GM18507 (cell line): ENCODE measurements at places on chromosomes 3 and 15.

GRCh38 chr3:139705631-139706030 is 27.9 kb upstream of the NMNAT3 start:
- no peak for DNase-seq

DNA sequence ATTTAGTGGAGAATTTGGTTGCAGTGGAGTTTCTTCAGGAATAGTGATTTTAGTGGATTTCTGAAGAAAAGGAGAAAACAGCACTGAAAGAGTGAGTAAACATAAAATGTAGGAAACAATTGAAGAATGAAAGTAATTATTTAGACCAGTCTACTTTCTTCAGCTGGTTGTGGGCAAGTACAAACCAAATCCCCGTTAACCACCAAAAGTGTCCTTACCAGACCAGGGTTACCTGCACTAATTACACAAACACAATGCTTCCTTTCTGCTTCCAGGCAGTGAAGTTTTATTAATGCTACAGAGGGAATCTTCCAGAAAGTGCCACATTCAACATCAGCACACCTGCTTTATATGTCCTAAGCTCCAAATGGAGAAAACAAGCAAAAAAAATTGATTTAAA is 248.0 kb upstream of the TBC1D5 start:
- no peak for DNase-seq

DNA sequence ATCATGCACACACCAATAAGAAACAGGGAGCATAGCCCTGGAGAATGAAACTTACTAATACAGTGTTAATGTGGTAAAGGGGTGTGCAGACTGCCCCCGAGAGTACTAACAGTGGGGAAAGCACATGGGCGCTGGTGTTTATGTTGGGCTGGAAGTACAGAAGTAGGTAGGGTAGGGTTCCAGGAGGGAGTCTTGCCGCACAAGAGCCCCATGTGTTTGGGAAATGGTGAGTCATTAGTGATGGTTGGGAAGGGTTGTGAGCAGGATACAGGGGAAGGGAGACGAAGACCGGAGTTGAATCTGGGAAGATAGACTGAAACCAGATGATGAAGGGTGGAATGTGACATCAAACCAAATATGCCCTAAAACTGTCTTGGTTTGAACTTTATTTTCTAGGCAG is 117.1 kb downstream of the THSD4 start:
- DNase-seq: no peak

DNA sequence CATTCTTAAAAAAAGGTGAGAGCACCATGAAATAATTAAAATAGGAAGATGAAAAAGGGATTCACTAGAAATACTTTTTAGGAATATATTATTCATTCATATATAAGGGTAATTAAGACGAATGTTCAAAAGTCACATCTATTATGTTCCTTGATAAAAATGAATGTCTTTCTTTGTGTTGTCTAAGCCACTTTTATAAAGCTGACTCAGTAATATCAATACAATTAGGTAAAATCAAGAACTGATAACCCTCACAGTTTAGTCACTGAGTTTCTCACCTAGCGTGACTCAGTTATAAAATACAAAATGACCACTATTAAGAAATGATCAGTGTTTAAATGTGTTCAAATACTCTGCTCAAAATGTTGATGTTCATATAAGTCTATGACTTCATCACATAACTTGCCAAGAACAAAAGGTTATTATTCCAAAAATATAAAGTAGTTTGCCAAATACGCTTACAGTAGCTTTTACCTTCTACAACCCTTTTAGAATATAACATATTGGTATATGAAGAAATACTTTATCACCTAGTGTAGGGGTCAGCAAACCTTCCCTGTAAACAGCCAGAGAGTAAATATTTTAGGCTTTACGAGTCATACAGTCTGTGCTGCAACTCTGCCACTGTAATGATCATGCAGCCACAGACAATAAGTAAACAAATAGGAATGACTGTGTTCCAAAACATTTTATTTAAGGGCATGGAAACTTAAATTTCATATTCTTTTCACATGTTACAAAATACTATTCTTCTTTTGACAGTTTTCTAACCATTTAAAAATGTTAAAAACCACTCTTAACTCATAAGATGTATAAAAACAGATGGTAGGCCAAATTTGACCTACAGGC is 369.8 kb downstream of the TBC1D5 start:
- no peak for DNase-seq

GRCh38 chr15:36575266-36575665 is 4.2 kb upstream of the CDIN1 start:
- no peak for DNase-seq

- no peak for DNase-seq
These were observed 546.8 kb downstream of the GBE1 start for GRCh38 chr3:81214631-81215030.

DNA sequence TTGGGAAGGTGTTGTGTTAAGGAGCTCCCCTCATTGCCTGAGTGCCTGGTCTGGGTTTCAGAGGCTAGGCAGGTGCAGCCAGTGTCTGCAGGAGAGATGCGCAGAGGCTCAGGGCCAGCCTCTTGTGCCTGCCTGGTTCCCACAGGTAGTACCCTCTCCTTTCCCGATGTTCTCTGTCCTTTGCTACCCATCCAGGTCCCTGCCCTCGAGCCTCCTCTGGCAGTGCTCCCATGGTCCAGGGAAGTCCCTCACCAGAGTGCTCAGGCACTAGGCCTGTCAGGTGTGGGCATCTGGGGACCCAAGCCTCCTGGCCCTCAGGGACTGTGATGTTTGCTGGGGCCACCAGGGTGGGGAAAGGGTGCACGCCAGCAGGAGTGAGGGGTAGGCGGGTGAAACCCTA is 5.0 kb downstream of the TRPM1 start:
- no peak for DNase-seq

GRCh38 chr3:9203317-9203716 is 46.1 kb downstream of the SRGAP3 start:
- DNase-seq: no peak

GRCh38 chr3:17995769-17996168 is 253.3 kb upstream of the TBC1D5 start:
- DNase-seq: no peak

- no peak for DNase-seq
These were observed 179.5 kb upstream of the PDZRN3 start for GRCh38 chr3:73804204-73804603.

DNA sequence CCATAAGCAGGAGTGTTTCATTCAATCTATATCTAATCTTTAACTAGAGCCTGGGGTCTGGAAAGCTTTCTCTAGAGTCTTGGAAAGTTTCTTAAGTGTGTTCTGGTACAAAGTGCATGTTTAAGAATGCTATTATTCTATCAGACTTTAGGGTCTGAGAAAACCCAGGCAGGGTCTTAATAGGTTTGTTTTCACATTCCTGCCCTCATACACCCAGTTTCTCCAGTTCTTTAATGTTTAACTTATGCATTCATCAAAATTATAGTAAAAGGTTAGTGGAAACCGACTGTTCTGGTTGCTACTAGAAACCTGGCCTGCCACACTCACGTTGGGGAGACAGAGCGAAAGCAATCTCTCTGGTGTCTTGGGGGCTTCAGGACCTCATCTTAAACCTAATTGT is 102.9 kb upstream of the WDR72 start:
- no peak for DNase-seq

GRCh38 chr15:29090617-29091466 is 178.8 kb downstream of the NSMCE3 start:
- no peak for DNase-seq

DNA sequence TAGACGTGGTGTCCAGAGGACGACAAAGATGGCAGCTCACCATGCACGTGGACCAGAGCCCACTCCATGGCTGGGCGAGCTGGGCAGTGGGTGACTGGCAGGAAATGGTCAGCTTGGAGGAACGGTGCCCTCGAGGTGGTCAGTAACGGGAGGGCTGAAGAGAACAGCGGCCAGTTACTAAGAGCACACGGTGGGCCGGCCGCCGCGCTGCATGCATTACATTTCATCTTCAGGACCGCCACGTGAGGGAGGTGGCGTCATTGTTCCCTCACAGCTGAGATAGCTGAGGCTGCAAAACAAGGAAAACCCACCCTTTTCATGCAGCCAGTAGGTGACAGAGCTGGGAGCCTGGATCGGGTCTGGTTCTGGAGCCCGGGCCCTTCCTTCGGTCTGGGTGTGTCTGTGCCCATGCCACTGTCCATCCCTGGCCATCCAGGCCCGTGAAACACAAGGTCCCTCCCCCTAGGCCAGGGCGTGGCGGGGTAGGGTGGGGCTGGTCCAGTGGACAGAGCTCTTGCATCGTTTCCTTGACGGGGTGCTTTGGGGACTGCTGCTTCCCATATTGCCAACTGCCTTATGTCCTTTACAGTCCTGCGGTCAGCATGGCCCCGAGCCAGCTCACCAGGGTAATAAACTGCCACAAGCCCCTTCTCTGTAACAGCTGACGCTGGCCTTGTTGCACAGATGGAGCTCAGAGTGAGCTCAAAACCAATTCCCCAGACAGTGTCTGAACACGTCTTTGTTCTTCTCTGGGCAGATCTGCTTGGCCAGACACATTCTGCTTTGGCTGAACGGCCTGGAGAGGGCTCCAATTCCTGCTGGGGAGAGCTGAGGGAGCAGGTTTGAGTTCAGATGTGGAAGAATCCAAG is 51.8 kb downstream of the RGMA start:
- DNase-seq: no peak

DNA sequence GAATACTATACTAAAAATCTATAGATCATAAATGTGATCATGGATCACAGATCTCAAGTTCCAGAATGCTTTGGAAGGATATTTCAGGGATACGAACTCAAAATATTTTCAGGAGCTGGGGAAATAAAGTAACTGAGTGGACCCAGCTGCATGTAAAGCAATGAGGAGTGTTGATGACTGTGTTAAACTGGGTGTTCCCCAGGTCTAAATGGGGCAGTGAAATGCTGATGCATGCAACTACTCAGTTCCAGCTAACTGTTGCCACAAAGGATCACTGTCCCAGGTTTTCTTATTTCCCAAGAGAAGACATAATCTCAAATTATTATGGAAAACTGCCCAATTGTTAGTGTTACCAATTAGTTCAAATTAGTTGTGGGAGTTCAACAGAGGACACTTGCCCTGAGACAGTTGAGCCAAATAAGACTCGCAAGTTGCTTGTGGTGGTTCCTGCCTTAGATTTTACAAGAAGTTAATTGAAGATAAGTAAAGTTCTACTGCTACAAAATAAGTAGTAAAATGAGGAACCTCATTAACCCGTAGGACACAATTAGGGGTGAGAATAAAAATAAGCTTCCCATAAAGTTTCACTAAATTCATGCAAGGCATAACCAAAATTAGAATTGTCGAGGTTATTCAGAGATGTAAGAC is 66.3 kb upstream of the IL12A start:
- no peak for DNase-seq

- peak; percentile 57 for DNase-seq
These were observed 35.8 kb upstream of the CCDC80 start for GRCh38 chr3:112676659-112677234.

DNA sequence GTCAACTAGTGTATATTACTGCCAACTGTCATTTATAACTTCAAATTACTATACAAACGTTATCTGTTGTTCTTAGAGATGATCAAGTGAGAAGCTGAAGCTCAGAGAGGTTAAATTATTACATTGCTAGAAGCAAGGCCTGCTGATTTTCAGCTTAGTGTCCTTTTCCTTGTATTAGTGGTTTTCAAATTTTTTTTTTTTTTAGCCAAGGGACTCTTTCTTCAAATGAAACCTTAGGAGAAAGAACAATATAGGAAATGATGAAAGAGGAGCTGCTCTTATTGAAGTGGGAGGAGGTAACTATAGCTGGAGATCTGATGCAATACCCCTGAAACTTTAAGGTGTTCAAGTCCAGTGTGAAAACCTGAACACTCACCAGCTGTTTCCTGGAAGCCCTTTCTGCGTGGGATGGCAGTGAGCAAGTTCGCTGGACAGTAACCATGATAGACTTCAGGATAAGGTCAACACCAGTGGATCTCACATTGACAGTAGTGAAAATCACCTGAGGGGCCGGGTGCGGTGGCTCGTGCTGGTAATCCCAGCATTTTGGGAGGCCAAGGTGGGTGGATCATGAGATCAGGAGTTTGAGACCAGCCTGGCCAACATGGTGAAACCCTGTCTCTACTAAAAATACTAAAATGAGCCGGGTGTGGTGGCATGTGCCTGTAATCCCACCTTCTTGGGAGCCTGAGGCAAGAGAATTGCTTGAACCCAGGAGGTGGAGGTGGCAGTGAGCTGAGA is 376.2 kb downstream of the EDEM1 start:
- DNase-seq: no peak

- no peak for DNase-seq
These were observed 12.0 kb downstream of the STARD5 start for GRCh38 chr15:81311752-81312464.

DNA sequence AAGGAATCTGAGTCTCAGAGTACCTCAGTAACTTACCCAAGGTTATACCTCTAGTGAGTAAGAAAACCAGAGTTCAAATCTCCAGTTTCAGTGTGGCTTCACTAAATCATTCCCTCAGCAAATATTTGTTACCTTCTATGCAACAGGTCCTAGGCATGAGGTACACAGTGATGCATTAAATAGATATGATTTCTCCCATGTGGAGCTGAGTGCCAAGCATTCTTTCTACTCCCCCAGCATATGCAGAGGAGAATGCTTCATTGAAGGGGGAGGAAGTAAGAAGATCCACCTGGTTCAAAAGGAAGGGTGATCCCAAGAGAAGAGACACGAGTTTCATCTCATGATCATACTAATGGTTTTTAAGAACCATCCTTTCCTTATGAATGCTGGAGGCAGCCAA is 6.8 kb upstream of the MTHFS start:
- no peak for DNase-seq

GRCh38 chr3:51702156-51702555 is 4.7 kb upstream of the GRM2 start:
- no peak for DNase-seq

- DNase-seq: no peak
These were observed 47.3 kb downstream of the EIF3J start for GRCh38 chr15:44584162-44584749.

DNA sequence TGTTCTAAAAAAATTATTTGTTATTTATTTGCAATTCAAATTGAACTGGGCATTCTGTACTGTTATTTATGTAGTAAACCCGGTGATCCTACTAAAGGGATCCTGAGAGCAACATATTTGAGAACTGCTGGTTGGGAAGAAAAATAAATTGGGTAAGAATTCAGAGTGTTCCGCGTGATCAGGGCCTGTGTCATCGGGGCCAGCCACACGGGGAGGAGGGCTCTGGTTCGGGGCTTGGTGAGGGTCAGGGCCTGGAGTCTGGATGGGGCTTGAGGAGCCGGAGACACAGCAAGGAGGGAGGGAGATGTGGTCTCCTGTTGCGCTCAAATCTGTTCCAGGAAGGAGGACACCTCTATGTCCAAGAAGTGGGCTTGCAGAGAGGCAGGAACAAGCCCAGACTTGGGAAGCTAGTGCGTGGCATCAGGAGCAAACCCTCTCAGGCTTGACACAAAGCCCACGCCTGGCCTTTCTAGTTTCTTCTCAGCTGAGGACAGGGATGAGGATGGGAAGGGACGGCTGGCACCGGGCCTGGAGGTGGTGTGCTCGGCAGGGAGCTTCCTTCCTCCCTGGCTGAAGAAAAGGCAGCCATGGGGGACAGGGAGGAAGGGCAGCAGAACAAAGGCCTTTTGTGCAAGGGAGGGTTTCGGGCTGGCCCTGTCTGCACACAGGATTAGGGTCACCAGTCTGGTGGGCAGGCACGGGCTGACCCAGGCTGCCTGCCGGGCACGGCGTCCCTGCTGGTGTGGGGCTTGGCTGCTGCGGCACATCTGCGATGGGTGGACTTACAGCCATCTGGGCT is 22.9 kb upstream of the FBLN2 start:
- DNase-seq: no peak

- DNase-seq: no peak
These were observed 431.4 kb downstream of the PDCD6IP start for GRCh38 chr3:34229876-34230275.

GRCh38 chr3:47296562-47297302 is 14.0 kb downstream of the KLHL18 start:
- DNase-seq: no peak
